Caco-2 (cell line): ENCODE measurements at places on chromosomes 2 and 18.

GRCh38 chr2:26786207-26787028 is 562 bp downstream of the CENPA start:
- peak; percentile 19 for DNase-seq

- no peak for DNase-seq
These were observed 180.8 kb upstream of the PID1 start for GRCh38 chr2:229451852-229452251.

- no peak for DNase-seq
These were observed 138.3 kb upstream of the ID2 start for GRCh38 chr2:8543383-8544170.

DNA sequence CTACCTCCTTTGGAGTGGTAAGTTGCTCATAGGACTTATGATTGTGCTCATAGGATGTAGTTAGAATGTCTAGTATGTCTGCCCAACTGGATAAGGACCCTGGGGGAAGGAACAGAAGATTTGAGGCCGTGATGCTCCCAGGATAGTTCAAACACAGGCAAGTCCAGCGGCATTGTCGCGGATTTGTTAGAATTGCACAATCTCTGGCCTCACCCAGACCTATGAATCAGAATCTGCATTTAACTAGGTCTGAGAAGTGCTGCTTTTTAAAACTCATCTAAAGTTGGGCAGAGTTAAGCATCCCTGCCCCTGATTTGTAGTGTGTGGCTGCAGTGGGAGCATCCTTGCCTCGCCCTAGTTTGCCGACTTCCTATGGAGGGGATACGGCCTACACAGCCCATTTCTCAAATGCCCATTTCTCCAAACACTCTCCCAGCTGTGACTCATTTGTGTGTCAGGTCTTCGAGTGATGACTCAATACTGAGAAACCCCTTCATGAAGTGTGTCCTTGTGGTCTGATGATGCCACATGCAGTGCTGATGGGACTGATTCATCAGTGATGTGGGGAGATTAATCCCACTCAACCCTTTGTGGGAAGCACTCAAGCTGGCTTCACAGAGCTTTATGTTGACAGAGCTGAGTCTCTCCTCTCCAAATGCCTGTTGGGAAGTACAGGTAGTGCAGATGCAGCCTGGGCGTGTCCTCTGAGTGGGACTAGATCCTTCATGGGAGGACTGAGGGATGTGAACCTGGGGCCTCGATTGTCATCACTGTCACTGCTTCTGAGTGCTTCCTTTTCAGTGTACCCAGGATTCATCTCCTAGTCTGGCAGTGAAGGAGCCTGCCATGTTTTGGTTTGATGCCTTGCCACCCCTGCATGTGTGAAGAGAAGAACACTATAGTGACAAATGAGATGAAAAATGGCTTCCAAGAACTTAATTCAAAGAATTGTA is 18.7 kb downstream of the SMIM21 start:
- no peak for DNase-seq

- no peak for DNase-seq
These were observed 14.7 kb downstream of the DAPL1 start for GRCh38 chr2:158809816-158810215.

DNA sequence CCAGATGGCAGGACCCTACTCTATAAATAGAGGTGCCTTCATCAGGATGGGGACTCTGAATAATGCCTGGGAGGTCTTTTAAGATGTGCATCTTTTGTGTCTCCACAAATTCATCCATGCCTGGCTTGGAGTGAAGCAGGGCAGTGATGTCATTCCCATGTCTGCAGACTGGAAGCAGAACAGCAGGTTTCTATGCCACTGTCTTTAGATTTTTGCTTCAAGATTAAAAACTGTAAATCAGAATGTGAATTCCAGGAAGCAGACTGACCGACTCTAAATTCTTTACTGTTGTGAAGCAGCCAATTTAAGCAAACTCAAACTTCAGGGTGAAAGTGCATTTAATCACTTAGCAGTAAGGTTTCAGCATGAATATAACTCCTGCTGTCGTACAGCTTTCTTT is 159.3 kb downstream of the SCG2 start:
- no peak for DNase-seq

DNA sequence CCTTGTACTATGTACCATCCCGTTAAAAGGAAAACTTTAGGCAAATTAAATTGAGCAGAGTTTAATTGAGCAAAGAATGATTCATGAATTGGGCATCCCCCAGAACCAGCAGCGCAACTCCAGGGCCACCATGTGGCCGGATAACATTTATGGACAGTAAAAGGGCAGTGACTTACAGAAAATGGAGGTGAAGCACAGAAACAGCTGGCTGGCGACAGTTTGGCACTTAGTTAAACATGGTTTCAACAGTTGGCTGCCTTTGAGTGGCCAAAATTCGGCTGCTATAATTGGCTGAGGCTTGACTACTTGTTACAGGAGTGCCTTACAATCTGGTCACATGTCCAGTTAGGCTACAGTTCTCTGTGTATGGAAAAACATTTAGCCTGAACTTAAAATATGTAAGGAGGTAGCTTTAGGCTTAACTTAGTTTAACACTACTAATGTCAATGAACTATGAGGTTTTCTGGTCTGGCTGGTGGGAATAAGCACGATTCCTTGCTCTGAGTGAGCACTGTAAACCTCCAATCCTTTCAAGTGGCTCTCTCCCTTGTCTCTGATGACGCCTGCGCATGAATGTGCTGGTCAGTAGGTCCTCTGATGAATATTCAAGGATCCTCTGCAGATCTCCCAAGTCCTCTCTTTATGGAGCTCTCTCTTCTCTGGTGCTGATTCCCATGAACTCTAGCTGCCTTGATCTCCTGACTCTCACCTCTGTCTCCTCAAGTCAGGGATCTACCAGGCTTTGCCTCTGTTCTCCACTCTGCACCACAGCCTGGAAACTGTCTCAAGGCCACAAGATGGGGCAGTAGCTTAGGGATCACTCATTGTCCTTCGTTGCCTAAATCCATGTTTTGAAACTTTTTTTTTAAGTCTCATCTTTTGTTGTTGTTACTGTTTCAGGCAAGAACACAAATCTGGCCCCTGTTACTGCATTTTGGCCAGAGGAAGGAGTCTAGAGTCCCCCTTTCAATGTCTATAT is 24.4 kb upstream of the RAB31 start:
- peak; percentile 48 for DNase-seq

DNA sequence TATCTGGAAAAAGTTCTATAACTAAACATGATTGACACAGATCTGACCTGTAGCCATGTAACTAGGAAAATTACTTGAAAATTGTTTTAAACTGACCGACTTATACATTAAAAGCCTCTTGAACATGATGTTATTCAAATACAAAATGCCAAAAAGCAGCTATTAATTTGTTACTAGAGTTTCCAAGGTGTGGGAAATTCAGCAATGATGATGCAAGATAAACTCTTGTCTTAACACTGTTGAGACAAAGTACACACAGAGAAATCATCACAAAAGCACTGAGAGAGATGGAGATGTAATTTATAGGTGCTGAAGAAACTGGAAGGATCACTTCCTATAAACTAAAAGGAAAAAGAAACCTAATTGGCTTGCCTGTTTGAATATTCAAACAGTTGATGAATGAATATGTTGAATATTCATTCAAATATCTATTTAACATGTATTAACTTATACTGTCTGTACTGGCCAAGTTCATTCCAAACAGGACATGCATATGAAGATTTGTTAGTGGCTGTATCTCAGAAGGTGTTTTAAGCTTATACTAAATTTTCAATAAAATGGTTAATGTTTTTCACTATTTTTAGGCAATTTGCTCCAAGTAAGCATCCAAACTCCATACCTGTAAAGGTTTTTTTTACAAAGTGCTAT is 34.6 kb upstream of the WDR75 start:
- no peak for DNase-seq

GRCh38 chr2:35125871-35126270 is 1229.7 kb upstream of the CRIM1 start:
- no peak for DNase-seq

DNA sequence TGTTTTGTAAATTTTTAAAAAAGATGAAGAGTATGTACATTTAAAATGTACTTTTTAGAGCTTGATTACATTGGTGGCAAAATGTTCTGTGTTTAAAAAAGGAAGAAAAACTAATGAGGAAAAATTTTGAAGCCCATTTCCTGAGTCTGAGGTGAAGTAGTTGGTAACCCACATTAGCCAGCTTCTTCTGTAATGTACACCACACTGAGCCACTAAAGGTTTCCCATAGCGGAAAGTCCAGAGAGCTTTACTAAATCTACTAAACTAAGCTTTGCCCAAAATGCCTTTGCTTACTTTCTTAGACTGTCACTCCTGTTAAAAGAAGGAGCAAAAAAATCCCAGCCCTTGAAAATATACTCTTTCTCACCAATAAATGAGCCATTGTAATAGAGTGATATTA is 804.8 kb upstream of the ZEB2 start:
- no peak for DNase-seq

GRCh38 chr2:233968556-233968955 is 51.4 kb downstream of the TRPM8 start:
- no peak for DNase-seq

GRCh38 chr18:48901145-48902022 is 49.4 kb downstream of the SMAD7 start:
- no peak for DNase-seq

GRCh38 chr2:47003641-47004427 is 88.2 kb upstream of the MCFD2 start:
- DNase-seq = no peak

DNA sequence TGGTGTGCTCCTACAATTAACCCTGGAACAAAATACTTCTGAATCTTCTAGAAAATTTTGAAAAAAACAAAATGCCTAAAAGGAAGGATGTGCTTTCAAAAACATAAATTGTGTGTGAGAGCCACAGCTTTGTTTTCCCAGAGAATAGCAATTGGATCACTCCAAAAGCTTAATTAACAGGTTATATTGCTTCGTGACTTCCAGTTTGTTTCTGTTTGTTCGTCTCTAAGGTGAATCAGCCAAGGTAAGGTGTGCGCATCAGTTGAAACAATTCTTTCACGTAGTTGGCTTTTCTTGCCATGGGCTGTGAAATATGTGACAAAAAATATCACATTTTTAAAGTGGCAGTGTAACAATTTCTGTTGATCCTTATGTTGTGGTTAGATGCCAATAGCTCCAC is 90.3 kb upstream of the BARD1 start:
- no peak for DNase-seq

GRCh38 chr2:36461039-36461681 is 105.6 kb downstream of the CRIM1 start:
- no peak for DNase-seq

DNA sequence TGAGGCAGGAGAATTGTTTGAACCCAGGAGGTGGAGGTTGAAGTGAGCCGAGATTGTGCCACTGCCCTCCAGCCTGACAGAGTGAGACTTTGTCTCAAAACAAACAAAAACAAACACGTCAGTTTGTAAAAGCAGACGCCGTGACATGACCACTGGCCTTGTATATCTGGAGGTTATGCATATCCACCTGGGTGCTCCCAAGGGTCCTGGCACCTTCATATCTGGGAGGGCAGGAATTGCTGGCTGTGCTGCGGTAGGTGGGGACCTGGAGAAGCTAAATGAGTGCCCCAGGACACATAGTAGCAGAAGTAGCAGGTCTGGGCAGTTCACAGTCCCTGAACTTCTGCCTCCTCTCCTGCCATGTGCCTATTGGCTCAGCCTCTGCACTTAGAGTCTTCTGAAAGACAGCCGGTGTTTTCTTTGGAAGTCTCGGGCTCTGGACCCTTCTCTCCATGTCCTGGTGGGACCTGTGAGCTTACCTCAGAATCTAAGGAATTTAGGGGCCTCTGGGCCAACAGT is 30.9 kb upstream of the IL1R2 start:
- no peak for DNase-seq

DNA sequence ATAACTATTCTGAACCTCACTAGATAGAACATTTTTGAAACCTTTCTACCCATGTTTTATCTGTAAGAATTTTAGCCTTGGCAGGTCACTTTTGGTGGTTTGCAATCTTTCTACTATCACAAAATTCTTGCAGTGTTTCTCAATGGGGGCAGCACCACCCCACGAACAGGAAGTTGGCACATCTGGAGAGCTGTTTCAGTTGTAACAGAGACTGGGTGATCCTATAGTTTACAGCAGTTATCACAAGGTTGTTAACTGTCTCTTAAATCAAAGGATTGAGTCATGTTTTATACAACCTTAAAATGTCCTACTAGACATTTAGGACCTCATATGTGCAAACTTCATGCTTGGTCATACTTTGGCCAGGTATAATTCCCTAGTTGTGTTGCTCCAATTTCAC is 829.2 kb downstream of the ERBB4 start:
- DNase-seq = no peak

DNA sequence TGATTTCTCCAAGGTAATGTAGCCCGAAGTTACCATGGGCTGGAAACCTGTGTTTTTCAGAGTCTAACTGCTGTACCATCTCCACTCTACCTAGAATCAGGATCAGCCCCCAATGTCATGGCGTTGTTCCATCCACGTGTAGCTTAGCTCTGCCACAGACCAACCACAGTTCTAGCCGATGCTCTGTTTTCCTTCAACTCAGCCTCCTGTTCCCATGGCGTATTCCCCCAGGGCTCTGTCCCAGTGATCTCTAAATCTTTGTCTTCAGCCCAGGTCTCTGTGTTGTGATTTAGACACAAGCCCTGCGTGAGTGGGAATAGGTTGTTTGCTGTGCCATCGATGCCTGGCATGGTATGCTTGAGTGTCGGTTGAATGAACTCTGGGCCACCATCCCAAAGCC is 53.4 kb downstream of the LPIN1 start:
- DNase-seq = no peak

DNA sequence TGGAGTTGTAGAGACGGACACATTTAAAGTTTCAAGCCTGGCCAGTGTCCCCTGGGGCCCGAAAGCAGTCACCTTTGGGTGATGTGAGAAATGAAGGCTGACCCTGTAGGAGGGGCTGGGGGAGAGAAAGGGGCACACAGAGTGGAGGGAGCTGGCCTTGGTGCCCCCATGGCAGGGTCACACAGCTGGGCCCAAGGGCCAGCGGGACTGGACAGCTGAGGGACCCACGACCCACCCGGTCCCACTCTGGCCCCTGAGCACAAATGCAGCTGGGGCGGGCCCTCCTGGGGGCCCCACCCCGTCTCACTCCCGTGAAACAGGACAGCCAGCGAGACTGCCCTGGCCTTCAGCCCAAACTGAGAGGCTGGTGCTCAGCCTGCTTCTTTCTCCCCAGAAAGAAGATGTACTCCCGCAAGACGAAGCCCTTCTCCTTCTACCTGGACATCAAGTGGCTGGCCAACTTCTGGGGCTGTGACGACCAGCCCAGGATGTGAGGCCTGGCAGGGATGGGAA is 6.1 kb downstream of the AGXT start:
- peak; percentile 19 for DNase-seq

DNA sequence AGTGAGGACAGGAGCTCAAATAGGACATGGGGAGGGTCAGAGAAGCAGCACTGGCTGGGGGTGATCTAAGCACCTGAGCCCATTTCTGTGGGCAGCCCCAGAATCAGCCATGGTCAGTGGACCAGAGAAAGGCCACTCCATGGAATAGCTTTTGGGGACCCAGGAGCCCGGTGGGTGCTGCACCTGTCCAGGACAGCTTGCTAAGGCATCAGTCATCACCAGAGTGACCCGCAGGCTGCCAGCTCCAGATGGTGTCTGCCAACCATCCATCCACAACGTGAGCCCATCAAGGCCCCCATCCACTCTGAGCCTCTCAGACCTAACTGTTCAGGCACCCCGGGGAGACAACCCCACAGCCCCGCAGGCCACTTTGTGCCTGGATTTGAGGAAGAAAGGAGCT is 23.6 kb upstream of the COL6A3 start:
- no peak for DNase-seq
